Activated naive CD4-positive, alpha-beta T cell treated with Interleukin-2 at 50 U/mL for 16 hours (primary cell): ENCODE measurements at places on chromosomes 13 and 19.

GRCh38 chr19:35666251-35666913 lies at the start of gene UPK1A:
Gene UPK1A (plus strand): TSS chr19:35666517. CDS start chr19:35666813, 296 bp downstream.
- no peak for DNase-seq

- no peak for DNase-seq
These were observed 169.3 kb downstream of the DCT start for GRCh38 chr13:94309997-94310855.

DNA sequence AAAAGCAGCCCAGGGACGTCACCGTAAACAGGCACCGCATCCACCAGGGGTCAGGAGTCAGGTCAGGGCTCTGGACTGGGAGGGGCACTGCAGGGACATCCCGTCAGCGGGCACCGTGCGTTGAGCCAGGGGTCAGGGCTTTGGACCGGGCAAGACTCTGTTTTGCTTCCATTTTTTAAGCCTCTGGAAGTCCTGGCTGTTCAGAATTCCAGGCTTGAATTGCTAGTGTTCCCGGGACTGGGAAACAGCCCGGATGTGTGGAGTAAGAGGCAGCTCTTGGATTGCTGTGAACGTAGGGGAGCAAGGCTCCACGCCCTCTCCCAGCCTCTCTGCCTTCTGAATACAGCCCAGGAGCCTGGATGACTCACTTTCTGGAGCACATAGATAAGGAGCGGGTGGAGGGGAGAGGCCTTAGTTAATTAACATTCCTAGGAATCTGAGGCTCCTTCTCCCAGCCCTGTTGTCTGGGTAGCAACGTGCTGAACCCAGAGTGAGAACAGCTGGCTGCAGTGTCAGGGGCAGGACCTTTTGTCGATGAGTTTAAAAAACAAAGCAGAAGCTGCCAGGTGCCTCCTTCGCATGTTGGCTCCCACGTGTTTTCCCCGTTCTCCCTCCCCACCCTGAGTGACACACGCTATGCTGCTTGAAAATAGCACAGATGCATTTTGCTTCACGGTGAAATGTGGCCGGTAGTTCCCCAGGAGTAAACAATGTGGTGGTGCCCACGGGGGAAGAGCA lies 21.9 kb downstream of the ATP11A start:
- no peak for DNase-seq

- peak; percentile 50 for DNase-seq
These were observed 1.0 kb upstream of the KRI1 start for GRCh38 chr19:10566658-10567410.

GRCh38 chr13:39369161-39369890 lies 233.7 kb downstream of the LHFPL6 start:
- DNase-seq: no peak

- no peak for DNase-seq
These were observed 10.4 kb downstream of the TLE6 start for GRCh38 chr19:2987797-2988196.
